ENCODE measurements at places on chromosomes 13 and 19. TPM values are rescaled to one million over a fixed set of nuclear protein-coding genes. Genes with fewer than 3 reads are reported as not detected.

DNA sequence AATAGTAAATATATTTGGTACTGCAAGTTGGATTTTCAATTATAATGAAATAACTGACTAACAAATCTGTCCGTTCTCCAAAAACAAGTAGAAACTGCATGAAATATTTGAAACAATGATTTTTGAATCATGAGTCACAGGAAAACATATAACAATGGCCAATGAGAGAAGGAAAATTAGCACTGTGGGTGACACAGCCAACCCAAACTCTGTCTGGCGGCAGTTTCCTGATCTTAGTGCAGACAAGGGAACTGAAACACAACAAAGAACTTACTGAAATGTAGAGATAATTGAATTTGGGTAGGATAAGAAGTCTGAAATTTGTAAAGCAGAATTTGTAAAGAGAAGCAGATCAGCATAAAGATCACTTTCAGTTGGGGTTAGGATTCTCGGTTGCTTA is 2743.3 kb upstream of the PCDH20 start:
- no peak for DNase-seq

GRCh38 chr13:61670384-61671161 is 254.9 kb upstream of the PCDH20 start:
- no peak for DNase-seq

DNA sequence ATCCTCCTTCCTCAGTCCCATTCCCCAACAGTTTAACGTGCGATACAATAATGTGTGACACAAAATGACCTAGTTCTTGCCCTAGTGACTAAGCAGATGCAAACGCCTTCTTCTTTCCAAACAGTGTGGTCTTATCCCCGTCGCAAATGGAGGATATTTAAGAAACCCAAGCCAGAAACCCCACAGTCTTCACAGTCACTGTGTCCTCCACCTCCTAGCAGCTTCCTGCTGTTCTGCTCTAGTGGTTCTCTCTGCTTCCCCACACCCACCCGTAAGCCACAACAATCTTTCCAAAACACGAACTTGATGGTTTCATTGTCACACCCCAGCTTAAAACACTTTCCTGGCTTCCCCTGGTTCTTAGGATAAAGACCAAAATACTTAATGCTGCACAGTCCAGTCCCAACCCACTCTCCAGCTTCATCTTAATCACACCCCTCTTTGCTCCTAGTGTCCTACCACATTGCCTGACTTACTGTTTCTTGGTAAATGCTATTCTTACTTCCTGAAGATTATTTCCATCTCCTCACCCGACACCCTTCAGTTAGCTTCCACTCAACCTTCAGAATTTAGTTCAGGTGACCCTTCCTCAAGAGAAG is 32.3 kb downstream of the ITM2B start:
- DNase-seq: no peak

Gene ZNF547
- polyA plus RNA-seq: 4.2 TPM

GRCh38 chr13:85650613-85651012 is 148.6 kb downstream of the SLITRK6 start:
- DNase-seq: no peak

- no peak for DNase-seq
These were observed 11.1 kb downstream of the PPP5C start for GRCh38 chr19:46357846-46358583.

Gene NLRP12
- 0.07 TPM for polyA plus RNA-seq

GRCh38 chr19:1590641-1591397 is 1.8 kb downstream of the MBD3 start:
- DNase-seq: no peak

GRCh38 chr19:18612051-18612771 is 459 bp upstream of the TMEM59L start:
- DNase-seq: no peak
